Right lung (tissue), 10 donors: ENCODE measurements at places on chromosomes 1 and 21. TPM values are rescaled to one million over a fixed set of nuclear protein-coding genes. Genes with fewer than 3 reads are reported as not detected.

OR13G1 gene
- polyA plus RNA-seq: not detected

TTC4 gene
- polyA plus RNA-seq: 37.1 TPM

CFAP141 gene
- polyA plus RNA-seq: 6.5 TPM

PHF13 gene
- polyA plus RNA-seq: 20.7 TPM

S100A14 gene
- 174 TPM for polyA plus RNA-seq

SLC44A5 gene
- 7.4 TPM for polyA plus RNA-seq

HSD3B2 gene
- 0.21 TPM for polyA plus RNA-seq

LINGO4 gene
- 0.05 TPM for polyA plus RNA-seq

C4BPA gene
- polyA plus RNA-seq: 0.42 TPM

SERPINC1 gene
- 0.33 TPM for polyA plus RNA-seq

FMO2 gene
- polyA plus RNA-seq: 24.9 TPM

GSTM3 gene
- 101 TPM for polyA plus RNA-seq

HTR6 gene
- not detected for polyA plus RNA-seq

LYPLA2 gene
- polyA plus RNA-seq: 63.6 TPM

IQGAP3 gene
- polyA plus RNA-seq: 18.8 TPM

C1orf105 gene
- not detected for polyA plus RNA-seq
